Vagina (tissue), 2 donors: ENCODE measurements at places on chromosomes 1 and 21.

GRCh38 chr1:245652660-245653427 is 498.1 kb downstream of the KIF26B start:
- DNase-seq, result no peak
- H3K36me3 ChIP-seq, result no peaks in the 10 kb centered on the region
- H3K27ac ChIP-seq, result no peak overlapping the region
- H3K4me3 ChIP-seq, result no peak overlapping the region
- H3K4me1 ChIP-seq, result no peaks in the 10 kb centered on the region
- H3K27me3 ChIP-seq, result no peaks in the 10 kb centered on the region

- H3K27me3 ChIP-seq, result no peaks in the 10 kb centered on the region
- H3K36me3 ChIP-seq, result no peaks in the 10 kb centered on the region
- DNase-seq, result no peak
- H3K27ac ChIP-seq, result no peak overlapping the region
- H3K4me3 ChIP-seq, result no peak overlapping the region
These were observed 731.4 kb downstream of the LTN1 start for GRCh38 chr21:28261298-28261697.

DNA sequence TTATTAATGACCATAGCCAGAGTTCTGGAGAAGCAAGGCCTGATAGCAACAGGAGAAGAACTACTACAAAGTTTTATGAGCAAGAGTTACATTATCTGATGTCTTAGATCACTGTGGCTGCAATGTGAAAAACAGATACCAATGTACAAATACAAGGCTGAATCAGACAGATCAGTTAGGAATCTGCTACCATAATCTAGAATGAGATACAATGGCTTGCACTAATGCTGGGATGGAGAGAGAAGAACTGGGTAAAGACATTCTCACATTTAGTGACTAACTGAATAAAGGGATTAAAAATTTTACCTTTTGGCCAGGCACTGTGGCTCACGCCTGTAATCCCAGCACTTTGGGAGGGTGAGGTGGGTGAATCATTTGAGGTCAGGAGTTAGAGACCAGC is 41.3 kb downstream of the ARID4B start:
- no peak for DNase-seq
- H3K4me1 ChIP-seq, result peaks cover 58% of the 10 kb centered on the region
- no peak overlapping the region for H3K4me3 ChIP-seq
- no peaks in the 10 kb centered on the region for H3K36me3 ChIP-seq
- H3K27ac ChIP-seq, result no peak overlapping the region

GRCh38 chr1:209105701-209106100 is 477.8 kb upstream of the CAMK1G start:
- H3K4me1 ChIP-seq, result no peaks in the 10 kb centered on the region
- no peaks in the 10 kb centered on the region for H3K36me3 ChIP-seq
- H3K27me3 ChIP-seq, result no peaks in the 10 kb centered on the region
- no peak for DNase-seq

DNA sequence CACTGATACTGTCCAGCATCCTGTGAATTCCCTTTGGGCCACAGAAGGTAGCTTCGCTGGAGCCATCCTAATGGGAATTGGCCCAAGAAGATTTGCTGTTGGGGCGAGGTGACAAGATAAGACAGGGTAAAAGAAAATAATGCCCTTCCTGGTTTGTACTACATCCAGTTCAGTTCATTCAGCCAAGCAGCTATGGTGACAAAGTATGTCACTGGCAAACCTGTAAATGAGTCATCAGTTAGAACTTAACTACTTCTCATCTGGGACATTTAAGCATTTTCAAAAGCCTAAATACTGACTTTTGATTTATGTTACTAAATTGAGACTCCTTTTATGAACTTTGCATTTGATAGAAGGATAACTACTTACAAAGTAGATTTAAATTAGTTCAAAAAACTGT is 54.2 kb downstream of the WDR64 start:
- DNase-seq, result no peak
- no peak overlapping the region for H3K27ac ChIP-seq
- H3K36me3 ChIP-seq, result no peaks in the 10 kb centered on the region
- no peak overlapping the region for H3K4me3 ChIP-seq
- peaks cover 6% of the 10 kb centered on the region for H3K4me1 ChIP-seq

- no peak for DNase-seq
- H3K27ac ChIP-seq, result no peak overlapping the region
- peaks cover 16% of the 10 kb centered on the region for H3K4me1 ChIP-seq
- no peaks in the 10 kb centered on the region for H3K27me3 ChIP-seq
These were observed 12.8 kb downstream of the MAB21L3 start for GRCh38 chr1:116123837-116124533.

DNA sequence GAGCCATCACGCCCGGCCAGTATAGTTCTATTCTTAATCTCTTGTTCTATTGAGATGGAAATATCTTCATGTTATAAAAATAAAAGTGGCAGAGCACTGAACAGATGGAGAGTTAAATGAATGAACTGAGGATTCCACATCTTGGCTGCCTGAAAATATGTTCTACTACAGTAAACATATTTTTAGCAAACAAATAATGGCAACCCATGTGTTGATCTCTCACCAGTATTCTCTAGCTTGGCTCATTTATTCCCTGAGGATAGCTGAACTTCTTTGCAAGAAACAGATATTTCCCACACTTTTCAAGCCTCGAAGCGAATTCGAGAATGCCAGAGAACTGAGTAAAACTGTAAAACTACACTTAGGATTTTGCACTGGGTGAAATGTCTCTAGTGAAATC is 58.9 kb downstream of the DIRAS3 start:
- no peak for DNase-seq
- H3K4me1 ChIP-seq, result peaks cover 13% of the 10 kb centered on the region
- no peaks in the 10 kb centered on the region for H3K27me3 ChIP-seq
- no peaks in the 10 kb centered on the region for H3K36me3 ChIP-seq

GRCh38 chr1:53153752-53154151 is 11.3 kb upstream of the SLC1A7 start:
- H3K27me3 ChIP-seq, result no peaks in the 10 kb centered on the region
- H3K4me3 ChIP-seq, result no peak overlapping the region
- no peak overlapping the region for H3K27ac ChIP-seq
- DNase-seq, result no peak
- no peaks in the 10 kb centered on the region for H3K4me1 ChIP-seq
- H3K36me3 ChIP-seq, result no peaks in the 10 kb centered on the region

- peak overlapping the region; percentile 67 for H3K27ac ChIP-seq
- no peak overlapping the region for H3K4me3 ChIP-seq
- DNase-seq, result no peak
- H3K36me3 ChIP-seq, result no peaks in the 10 kb centered on the region
- H3K4me1 ChIP-seq, result peaks cover 13% of the 10 kb centered on the region
These were observed 480.4 kb upstream of the USP24 start for GRCh38 chr1:55695552-55695951.

- no peaks in the 10 kb centered on the region for H3K4me1 ChIP-seq
- H3K36me3 ChIP-seq, result no peaks in the 10 kb centered on the region
- DNase-seq, result no peak
These were observed 46.0 kb downstream of the KCNK2 start for GRCh38 chr1:215128504-215128903.

GRCh38 chr1:54577612-54578011 is 29.6 kb downstream of the ACOT11 start:
- peak overlapping the region; percentile 34 for H3K27ac ChIP-seq
- H3K4me3 ChIP-seq, result no peak overlapping the region

- H3K4me1 ChIP-seq, result no peaks in the 10 kb centered on the region
- H3K4me3 ChIP-seq, result no peak overlapping the region
- H3K36me3 ChIP-seq, result no peaks in the 10 kb centered on the region
These were observed 143.7 kb downstream of the DNM3 start for GRCh38 chr1:171984850-171985485.

GRCh38 chr1:238061967-238062613 is 171.4 kb upstream of the ZP4 start:
- no peaks in the 10 kb centered on the region for H3K27me3 ChIP-seq
- no peak overlapping the region for H3K27ac ChIP-seq
- DNase-seq, result no peak
- H3K4me3 ChIP-seq, result no peak overlapping the region

- H3K4me1 ChIP-seq, result peaks cover 45% of the 10 kb centered on the region
- no peak overlapping the region for H3K4me3 ChIP-seq
- no peak for DNase-seq
- no peaks in the 10 kb centered on the region for H3K36me3 ChIP-seq
- no peak overlapping the region for H3K27ac ChIP-seq
These were observed 21.8 kb downstream of the RPRD2 start for GRCh38 chr1:150385537-150386445.

DNA sequence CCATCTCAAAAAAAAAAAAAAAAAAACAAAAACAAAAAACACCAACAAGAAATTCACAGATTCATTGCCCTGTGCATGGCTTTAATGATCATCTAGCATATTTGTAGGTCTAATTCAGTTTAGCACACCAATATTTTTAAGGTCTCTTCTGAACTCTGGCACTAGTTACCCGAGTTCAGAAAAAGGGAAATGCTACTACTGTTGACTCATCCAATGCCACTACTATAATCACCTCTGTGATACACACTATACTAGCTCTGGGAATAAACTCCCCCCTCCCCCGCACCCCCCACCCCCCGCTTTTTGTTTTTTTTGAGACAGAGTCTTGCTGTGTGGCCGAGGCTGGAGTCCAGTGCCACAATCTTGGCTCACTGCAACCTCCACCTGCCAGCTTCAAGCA is 55.6 kb downstream of the FBXO42 start:
- H3K27ac ChIP-seq, result no peak overlapping the region
- no peak overlapping the region for H3K4me3 ChIP-seq
- no peaks in the 10 kb centered on the region for H3K27me3 ChIP-seq
- H3K4me1 ChIP-seq, result peaks cover 30% of the 10 kb centered on the region

GRCh38 chr1:232876506-232877364 is 71.5 kb downstream of the MAP10 start:
- no peak for DNase-seq
- H3K27ac ChIP-seq, result no peak overlapping the region
- no peak overlapping the region for H3K4me3 ChIP-seq
- H3K36me3 ChIP-seq, result no peaks in the 10 kb centered on the region
- H3K27me3 ChIP-seq, result no peaks in the 10 kb centered on the region

DNA sequence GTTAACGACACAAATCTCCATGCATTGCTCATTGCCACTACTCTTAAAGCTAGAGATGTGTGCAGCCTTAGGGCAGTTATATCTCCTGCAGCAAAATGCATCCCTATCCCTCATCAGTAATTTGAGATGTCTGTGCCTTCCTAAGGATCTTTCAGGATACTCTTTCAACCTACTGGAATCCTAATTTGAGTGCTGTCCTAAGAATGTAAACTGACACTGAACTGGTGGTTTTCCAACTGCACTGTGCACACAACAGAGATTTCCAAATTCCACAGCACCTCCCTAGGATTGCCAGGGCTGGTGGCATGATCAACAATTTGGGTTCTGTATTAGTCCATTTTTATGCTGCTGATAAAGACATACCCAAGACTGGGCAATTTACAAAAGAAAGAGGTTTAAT is 193.9 kb downstream of the LTN1 start:
- DNase-seq, result no peak
- H3K4me3 ChIP-seq, result no peak overlapping the region
- H3K27ac ChIP-seq, result no peak overlapping the region
- no peaks in the 10 kb centered on the region for H3K36me3 ChIP-seq
- no peaks in the 10 kb centered on the region for H3K4me1 ChIP-seq

- DNase-seq, result no peak
- peaks cover 4% of the 10 kb centered on the region for H3K36me3 ChIP-seq
- peak overlapping the region; percentile 93 for H3K27ac ChIP-seq
- no peak overlapping the region for H3K4me3 ChIP-seq
These were observed 1.0 kb upstream of the IER5 start for GRCh38 chr1:181087400-181087901.

DNA sequence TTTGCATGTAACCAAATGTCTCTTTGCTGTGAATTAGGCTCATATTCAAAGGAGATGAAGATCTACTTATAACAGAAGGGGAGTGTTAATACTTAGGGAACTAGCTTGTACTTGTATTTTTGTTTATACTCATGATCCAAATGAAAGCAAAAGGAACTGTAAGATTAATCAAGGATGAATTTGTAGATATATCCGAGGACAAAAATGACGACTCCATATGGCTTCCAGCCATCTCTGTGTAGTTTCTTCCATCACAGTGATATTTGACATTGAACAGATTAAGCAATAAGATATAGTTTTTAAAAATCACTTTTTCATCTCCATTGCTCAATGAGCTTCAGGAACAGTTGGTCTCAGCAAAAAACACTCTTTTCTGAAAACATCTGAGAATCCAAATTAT is 257.4 kb upstream of the CAMK1G start:
- H3K27ac ChIP-seq, result no peak overlapping the region
- no peaks in the 10 kb centered on the region for H3K27me3 ChIP-seq
- DNase-seq, result no peak
- H3K36me3 ChIP-seq, result no peaks in the 10 kb centered on the region
- no peak overlapping the region for H3K4me3 ChIP-seq
- no peaks in the 10 kb centered on the region for H3K4me1 ChIP-seq

DNA sequence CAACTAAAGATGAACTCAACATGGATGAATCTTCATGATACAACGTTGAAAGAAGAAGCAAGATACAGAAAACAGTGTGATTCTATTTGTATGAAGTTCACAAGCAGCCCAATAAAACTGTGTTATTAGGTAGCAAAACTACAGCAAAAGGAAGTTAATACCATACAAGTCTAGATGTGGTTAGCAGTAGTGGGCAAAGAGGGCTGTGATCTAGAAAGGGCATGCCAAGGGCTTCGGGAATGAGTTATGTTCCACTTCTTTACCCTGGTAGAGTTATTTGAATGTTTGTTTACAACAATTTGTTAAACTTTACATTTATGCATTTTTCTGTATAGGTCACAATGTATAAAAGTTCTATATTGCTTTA is 9.2 kb downstream of the TNFRSF9 start:
- H3K36me3 ChIP-seq, result no peaks in the 10 kb centered on the region
- H3K27ac ChIP-seq, result no peak overlapping the region
- H3K27me3 ChIP-seq, result no peaks in the 10 kb centered on the region

DNA sequence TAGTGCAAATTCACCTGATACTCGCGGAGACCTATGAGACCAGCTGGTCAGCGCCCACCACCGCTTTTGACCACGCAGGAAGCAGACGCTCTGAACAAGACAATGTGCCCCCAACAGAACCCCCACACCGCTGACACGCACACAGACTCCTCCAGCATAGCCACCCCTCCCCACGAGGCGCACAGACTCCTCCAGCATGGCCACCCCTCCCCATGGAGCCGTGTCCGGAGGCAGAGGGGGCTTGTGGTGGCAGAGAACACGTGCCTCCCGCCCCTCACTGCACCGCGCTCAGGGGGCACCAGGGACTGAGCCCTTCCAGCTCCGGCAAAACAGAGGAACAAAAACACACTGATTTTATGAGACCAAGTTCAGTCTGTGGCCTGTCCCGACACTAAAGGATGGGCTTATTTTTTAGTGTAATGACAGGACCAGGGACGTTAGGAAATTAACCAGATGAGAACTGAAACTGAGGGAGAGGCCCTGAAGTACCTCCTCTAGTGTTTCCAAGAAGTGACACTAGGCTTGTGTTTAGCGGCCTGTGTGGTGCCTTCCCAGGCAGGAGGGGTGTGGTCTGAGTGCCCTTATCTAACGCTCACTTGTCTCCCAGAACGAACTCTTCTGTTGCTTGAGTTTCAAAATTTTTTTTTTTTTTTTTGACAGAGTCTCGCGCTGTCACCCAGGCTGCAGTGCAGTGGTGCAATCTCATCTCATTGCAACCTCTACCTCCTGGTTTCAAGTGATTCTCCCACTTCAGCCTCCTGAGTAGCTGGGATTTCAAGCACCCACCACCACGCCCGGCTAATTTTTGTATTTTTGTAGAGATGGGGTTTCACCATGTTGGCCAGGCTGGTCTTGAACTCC is 10.0 kb upstream of the AGPAT3 start:
- no peak for DNase-seq
- no peak overlapping the region for H3K4me3 ChIP-seq
- no peaks in the 10 kb centered on the region for H3K36me3 ChIP-seq
- H3K27me3 ChIP-seq, result no peaks in the 10 kb centered on the region
- no peak overlapping the region for H3K27ac ChIP-seq

GRCh38 chr1:45331436-45332345 is 5.0 kb downstream of the HPDL start:
- H3K27me3 ChIP-seq, result no peaks in the 10 kb centered on the region
- DNase-seq, result no peak
- H3K36me3 ChIP-seq, result no peaks in the 10 kb centered on the region
- H3K27ac ChIP-seq, result no peak overlapping the region
